ENCODE measurements at places on chromosomes 5 and 9.

DNA sequence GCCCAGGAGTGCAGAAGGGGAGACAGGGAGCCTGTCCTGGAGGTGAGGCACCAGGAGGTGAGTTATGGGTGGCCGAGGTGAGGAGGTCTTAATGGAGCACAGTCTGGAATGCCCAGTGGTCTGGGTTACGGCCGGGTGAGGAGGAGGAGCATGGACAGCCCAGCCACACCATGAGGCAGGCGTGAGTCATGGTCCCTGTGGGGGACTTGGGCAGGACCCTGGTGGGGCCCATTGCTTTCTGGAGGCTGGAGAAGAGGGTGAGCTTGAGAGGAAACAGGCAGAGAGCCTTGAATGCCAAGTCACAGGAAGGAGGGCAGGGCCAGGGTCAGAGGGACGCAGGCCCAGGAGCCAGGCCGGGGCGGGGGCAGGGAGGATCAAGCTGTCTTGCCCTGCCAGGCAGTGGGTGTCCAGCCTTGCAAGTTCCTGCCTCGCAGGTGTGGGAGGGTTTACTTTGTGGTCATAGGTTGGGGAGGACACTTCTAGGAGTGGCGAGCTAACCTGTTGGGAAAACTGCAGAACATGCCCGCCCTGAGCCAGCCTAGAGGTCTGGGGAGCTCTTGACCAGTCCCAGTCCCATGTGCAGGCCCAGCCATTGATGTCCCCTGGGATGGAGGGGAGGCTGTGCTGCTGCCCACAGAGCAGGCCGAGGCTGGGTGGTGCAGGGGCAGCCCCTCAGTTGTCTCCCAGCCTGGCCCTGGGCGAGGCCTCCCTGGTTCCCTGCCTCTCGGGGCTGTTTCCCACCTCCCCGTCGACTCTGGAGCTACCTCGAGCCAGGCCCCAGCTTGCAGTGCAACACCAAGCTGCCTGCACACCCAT lies 2.8 kb downstream of the CACNA1B start:
- no peak for DNase-seq

- no peak for DNase-seq
Measured at GRCh38 chr5:2867373-2867933, 116.0 kb upstream of the IRX2 start.

GRCh38 chr5:41433552-41434181 lies 76.7 kb downstream of the PLCXD3 start:
- DNase-seq = no peak

DNA sequence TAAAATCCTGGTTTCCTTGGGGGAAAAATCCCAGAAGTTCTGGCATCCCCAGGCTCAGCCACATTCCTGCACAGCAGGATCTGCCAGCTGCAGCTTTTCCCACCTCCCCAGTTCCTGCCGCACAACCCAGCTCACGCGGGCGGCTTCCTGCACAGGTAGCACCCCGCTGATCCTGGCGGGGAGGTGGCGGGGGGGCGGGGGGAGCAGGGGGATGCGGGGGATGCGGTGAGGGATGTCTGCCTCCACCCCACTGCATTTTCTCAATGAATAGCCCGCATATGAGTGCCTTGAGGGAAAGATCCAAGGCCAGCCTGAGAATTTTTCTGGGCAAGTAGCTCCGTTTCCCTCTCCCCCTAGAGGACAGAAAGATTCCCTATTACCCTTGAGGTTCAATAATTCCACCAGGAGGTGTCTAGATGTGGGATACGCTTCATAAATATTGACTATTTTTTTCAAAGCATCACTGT lies 21.1 kb downstream of the GFPT2 start:
- DNase-seq = no peak

GRCh38 chr9:42388146-42388690 lies 204.8 kb downstream of the SPATA31A6 start:
- DNase-seq = no peak

- peak; percentile 41 for DNase-seq
Measured at GRCh38 chr5:100900142-100900795, 2.8 kb downstream of the ST8SIA4 start.

DNA sequence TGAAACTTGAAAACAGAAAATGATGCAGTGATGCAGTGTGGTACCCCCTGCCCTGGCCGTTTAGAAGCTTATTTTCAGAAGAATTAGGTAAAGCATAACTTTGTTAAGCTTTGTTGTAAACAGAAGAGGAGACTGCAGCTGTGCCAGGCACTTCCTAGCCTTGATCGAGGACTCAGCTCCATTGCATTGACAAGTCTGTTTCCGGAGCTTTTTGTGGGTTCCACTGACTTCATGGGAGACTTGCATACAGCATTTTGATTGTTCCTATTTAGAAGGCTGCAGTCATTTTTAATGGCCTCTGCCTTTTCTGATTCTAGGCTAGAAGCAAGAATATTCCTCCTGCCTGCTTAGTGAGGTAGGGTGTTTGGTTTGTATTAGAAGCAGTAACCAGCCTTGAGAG lies 12.3 kb downstream of the MVB12B start:
- no peak for DNase-seq

GRCh38 chr9:104961701-104962359 lies 33.9 kb upstream of the ABCA1 start:
- DNase-seq = no peak

- DNase-seq = no peak
Measured at GRCh38 chr9:120555839-120556238, 24.1 kb downstream of the CDK5RAP2 start.

DNA sequence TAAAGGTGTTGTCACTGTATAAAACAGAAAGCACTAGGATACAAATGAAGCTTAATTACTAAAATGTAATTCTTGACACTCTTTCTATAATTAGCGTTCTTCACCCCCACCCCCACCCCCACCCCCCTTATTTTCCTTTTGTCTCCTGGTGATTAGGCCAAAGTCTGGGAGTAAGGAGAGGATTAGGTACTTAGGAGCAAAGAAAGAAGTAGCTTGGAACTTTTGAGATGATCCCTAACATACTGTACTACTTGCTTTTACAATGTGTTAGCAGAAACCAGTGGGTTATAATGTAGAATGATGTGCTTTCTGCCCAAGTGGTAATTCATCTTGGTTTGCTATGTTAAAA lies 43.8 kb downstream of the NDFIP1 start:
- DNase-seq = no peak

DNA sequence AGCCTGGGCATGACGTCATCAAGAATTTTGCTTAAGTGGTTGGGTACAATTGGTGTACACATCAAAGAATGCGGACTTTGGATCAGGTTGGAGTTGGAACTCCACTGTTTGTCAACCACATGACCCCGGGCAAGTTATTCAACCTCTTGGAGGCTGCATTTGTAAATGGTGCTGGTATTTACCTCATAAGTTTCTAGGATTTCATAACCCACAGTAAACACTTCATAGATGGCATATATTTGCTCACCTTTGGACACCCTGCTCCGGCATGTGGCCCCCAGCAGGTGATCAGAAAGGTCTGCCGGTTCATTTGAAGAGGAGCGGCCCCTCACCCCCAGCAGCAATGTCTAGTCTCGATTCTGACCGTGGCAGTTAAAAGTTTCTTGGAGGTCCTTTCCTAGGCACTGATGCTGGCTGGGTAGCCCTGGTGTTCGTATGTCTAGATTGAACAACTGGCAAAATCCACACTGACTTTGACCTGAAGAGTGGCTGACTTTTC lies 60.6 kb downstream of the IL6ST start:
- DNase-seq = no peak

GRCh38 chr5:35127006-35127405 lies 79.3 kb upstream of the AGXT2 start:
- no peak for DNase-seq

DNA sequence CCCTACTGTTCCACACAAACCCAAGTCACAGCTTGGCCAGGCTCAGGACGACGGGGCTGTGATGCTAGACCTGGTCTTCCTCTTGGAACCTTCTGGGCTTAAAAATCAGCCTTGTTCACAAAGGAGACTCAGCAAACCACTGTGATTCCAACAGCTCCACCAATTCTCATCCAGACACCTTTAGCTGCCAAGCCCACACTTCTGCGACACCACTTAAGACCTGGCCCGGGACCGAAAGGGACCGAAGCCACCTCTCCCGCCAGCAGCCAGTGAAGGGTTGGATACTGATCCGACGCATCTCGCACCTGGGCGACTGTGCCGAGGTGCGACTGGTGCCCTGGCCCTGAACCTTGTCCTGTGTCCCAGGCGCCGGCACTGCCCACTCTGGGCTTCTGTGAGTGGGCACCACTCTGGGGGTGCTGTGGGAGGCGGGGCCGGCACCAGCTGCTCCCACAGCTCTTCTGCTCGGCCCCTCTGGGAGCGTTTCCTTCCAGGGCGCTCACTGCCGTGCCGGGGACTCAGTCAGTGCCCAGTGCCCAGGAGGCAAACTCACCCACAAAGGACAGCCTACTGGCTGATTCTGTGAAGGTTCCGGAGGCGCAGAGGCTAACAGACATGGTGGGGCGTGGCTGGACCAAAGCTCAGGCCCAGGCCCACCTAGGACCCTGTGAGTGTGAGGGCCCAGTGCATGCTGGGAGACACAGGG lies 50.9 kb downstream of the EXD3 start:
- DNase-seq = no peak
